ENCODE measurements at places on chromosomes 4 and X.

GRCh38 chr4:164648151-164648848, 105.6 kb upstream of the SMIM31 start:
- no peak for DNase-seq

GRCh38 chrX:117607561-117607960, 509.0 kb downstream of the KLHL13 start:
- no peak for DNase-seq

DNA sequence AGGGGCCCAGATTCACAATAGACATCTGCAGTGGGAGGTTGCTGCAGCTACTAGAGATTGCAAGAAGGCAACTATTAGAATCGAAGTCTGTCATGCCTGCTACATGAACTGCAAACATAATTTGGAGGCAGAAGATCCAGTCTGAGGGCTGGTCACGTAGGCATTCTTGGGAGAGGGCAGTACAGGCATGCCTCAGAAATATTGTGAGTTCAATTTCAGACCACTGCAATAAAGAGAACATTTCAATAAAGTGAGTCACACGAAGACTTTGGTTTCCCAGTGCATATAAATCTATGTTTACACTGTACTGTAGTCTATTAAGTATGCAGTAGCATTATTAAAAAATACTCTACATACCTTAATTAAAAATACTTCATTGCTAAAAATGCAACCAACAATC, 585.8 kb upstream of the FAT1 start:
- DNase-seq: no peak

GRCh38 chrX:141320801-141321200, 78.5 kb upstream of the SPANXC start:
- DNase-seq: no peak

GRCh38 chrX:119870626-119871131, 854 bp downstream of the RNF113A start:
- DNase-seq: no peak

DNA sequence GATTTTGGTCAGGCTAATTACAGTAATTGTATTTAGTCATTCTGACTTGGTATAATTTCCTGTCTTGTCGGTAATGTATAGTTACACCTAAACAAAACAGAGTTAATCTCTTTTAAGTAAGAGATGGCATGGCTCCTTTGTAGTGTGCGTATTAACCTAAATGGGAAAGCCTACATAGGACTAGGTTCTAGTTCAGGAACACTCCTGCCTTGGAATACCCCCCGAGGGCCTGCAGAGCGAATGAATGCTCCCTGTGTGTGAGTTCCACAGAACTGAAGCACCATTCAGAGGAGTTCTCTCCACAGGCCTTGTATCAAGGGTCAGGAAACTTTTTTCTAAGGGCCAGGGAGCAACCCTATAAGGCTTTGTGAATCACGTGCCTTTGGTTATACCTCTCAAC, 44.9 kb upstream of the STIM2 start:
- no peak for DNase-seq

DNA sequence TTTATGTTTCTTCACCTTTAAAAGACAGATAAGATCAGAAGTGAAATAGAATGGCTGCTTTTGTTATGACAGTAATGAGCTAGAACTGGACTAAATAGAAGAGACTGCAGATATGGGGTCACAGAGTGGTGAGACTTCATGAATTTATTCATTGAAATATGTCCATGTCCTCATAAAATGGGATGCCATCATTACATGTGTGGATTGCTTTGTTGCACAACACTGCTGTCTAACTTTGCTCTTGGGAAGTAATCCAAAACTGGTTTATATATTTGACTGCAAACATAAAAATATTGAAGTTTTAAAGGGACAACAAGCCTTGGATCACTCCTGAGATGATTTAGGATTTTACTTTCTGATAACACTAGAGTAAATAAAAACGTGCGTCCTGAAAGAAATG, 209.2 kb upstream of the FAT4 start:
- no peak for DNase-seq

DNA sequence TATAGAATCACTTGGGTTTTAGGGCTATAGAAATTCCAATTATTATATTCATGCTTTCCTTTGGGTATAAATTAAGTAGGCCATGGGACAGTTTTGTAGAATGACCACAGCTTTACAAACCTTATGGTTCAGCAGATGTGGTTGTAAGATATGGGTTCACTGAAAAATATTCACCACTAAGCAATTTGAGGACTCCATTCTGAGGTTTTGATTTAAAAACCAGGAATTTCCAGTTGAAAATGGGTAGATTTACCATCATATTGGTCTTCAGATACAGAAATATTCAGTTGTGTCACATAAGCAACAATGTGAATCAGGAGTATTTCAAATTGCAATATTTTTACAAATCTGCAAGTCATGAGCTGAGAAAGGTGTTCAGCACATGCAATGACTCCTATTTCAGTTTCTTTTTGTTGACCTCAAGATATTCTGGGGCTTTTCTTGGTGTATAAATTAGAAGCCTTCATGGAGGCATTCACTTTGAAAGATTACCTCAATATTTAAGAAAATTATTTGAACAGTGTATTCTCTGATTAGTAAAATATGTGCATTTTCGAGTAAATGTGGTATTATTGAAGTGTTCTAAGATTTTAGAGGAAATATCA, 218.4 kb upstream of the HCCS start:
- no peak for DNase-seq

- DNase-seq: no peak
These were observed 94.7 kb downstream of the TMEM131L start for GRCh38 chr4:153560908-153561307.

DNA sequence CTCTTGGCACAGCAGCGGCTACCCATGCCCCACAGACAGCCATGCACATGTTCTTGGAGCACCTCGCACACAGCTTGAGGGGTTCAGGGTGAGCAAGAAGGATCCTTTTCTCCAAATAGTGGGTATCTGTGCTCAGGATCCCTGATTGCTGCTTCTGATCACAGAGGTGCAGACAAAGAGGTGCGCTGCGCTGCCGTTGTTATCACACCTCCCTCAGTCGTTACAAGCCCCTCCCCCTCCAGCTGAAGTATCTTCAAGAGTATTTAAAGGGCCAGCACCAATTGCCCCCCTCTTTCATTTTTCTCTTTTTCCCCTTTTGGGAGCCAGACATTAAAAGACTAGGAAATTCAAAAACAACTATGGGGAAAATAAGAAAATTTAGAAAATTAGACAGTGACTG, 44.3 kb downstream of the NELFA start:
- no peak for DNase-seq

GRCh38 chr4:186285147-186285546, 19.2 kb downstream of the F11 start:
- no peak for DNase-seq

DNA sequence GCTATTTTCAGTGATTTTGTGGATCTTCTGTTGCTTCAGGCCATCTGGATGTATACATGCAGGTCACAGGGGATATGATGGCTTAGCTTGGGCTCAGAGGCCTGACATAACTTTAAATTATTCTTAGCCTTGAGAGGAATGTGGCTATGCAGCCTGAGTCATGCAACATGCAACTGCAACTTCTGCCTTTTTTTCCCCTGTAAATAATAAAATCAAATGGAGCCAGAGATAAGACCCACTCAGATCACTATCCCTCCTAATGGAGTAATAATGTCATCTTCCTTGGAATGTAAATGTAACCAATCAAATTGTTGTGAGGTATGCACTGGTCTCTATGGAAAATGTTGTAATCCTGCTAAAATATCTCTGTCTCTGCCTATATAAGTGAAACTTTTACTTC, 54.9 kb downstream of the MAGEB17 start:
- no peak for DNase-seq

DNA sequence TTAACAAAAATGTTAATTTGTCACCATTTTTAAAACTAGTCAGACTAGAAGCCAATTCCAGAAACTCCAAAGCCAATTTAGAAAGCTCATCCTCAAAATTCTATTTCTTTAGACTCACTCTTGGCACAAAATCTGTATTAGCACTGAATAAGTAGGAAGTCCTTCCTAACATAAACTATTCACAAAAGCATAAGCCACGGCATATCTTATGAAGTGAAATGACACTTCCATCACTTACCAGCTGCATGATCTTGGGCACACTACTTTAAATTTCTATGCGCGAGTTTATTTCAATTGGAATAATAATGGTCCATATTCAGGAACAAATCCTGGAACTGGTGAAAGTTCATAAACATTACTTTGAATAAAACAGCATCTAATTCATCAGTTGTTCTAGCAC, 1544.0 kb downstream of the TECRL start:
- DNase-seq: no peak

DNA sequence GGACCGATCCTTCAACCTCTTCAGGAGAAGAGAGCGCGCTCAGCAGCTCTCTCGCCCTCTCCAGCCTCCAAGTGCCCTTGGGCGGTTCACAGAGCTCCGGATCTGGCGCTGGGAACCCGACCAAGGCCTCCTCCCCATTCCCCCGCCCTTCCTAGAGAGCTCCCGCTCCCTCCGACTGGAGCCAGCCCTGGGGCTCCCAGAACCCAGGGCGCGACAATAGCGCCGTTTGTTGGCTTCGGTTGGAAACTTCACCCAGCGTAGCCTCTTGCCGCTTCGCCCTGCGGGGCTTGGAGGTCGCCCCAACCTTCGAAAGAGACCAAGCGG, 3.1 kb upstream of the SOX3 start:
- DNase-seq: no peak

- no peak for DNase-seq
These were observed 34.6 kb downstream of the FAM9C start for GRCh38 chrX:13009844-13010243.

DNA sequence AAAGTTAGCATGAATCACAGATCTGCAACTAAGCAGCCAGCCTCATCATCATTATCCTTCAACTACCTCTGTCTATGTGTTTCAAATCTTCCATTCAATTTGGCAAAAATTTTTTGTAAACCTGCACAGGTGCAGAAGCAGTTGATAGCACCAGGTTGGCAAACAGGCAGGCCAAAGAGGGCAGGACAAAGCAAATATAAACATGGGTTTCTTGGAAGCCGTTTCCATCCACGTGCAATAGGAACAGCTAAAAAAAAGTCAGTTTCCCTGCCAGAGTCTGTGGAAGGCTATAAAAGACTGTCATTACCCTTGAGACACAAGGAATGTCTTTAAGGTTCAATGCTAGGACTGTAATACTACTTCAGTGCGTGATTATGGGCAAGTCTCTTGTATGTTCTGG, 253.2 kb downstream of the PDHA2 start:
- no peak for DNase-seq

DNA sequence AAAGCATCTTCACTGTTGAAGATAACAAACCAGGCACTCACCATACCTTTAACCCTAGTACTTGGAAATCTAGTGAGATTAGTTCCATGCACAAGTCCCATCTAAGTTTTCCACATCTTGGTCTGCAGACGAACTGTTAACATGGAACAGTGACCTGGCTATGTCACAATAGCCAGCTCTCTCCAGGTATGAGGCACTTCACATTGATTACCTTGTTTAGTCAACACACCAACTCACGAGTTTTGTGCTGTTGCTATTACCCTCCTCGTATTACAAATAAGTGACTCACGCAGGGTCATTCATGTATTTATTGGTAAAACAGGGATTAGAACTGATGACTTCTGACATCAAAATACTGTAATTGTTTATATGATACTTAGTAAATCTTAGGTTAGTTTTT, 36.4 kb upstream of the FRAS1 start:
- no peak for DNase-seq

- no peak for DNase-seq
These were observed 345.4 kb upstream of the GATB start for GRCh38 chr4:152106113-152106763.

GRCh38 chr4:42610941-42611340, 46.0 kb downstream of the ATP8A1 start:
- no peak for DNase-seq
